Thoracic aorta endothelial cell (primary cell): ENCODE measurements at places on chromosomes 2 and 18. TPM values are rescaled to one million over a fixed set of nuclear protein-coding genes. Genes with fewer than 3 reads are reported as not detected.

CABLES1 gene
- 19.0 and 34.2 TPM in 2 replicates for total RNA-seq

SERPINB4 gene
- total RNA-seq = not detected in 2 replicates

DNAJC5G gene
- not detected in 2 replicates for total RNA-seq

RAB10 gene
- total RNA-seq = 150 and 178 TPM in 2 replicates

DOK6 gene
- total RNA-seq = not detected in 2 replicates

PARD6G gene
- 1.3 and 1.6 TPM in 2 replicates for total RNA-seq

TTN gene
- total RNA-seq = 1.9 and 3.2 TPM in 2 replicates

REG1B gene
- total RNA-seq = not detected in 2 replicates

CCDC148 gene
- total RNA-seq = 0.14 and 0.27 TPM in 2 replicates

SERPINB3 gene
- not detected in 2 replicates for total RNA-seq

ABCB11 gene
- 0.50 and 0.53 TPM in 2 replicates for total RNA-seq

CD8A gene
- total RNA-seq = not detected in 2 replicates

CLIP4 gene
- total RNA-seq = 44.9 and 49.9 TPM in 2 replicates

LRRC30 gene
- total RNA-seq = not detected in 2 replicates

C2orf80 gene
- total RNA-seq = not detected in 2 replicates

UGT1A10 gene
- not detected in 2 replicates for total RNA-seq

FAM161A gene
- 4.1 and 4.8 TPM in 2 replicates for total RNA-seq

SLC66A3 gene
- total RNA-seq = 25.1 and 34.3 TPM in 2 replicates

COL4A3 gene
- 0.13 and 0.14 TPM in 2 replicates for total RNA-seq

ERBB4 gene
- 0.13 and 0.14 TPM in 2 replicates for total RNA-seq

DQX1 gene
- total RNA-seq = 0.13 TPM in 1 of 2 replicates, not detected in the other

RUFY4 gene
- total RNA-seq = not detected in 2 replicates

HK2 gene
- total RNA-seq = 31.4 and 32.6 TPM in 2 replicates

CDH2 gene
- total RNA-seq = 13.3 and 42.4 TPM in 2 replicates

IRS1 gene
- under 0.01 and 0.07 TPM in 2 replicates for total RNA-seq

ACVR1C gene
- total RNA-seq = under 0.01 and 0.13 TPM in 2 replicates

OR6B2 gene
- not detected in 2 replicates for total RNA-seq

KLHL14 gene
- not detected in 2 replicates for total RNA-seq
